ENCODE measurements at places on chromosomes 2 and 18.

DNA sequence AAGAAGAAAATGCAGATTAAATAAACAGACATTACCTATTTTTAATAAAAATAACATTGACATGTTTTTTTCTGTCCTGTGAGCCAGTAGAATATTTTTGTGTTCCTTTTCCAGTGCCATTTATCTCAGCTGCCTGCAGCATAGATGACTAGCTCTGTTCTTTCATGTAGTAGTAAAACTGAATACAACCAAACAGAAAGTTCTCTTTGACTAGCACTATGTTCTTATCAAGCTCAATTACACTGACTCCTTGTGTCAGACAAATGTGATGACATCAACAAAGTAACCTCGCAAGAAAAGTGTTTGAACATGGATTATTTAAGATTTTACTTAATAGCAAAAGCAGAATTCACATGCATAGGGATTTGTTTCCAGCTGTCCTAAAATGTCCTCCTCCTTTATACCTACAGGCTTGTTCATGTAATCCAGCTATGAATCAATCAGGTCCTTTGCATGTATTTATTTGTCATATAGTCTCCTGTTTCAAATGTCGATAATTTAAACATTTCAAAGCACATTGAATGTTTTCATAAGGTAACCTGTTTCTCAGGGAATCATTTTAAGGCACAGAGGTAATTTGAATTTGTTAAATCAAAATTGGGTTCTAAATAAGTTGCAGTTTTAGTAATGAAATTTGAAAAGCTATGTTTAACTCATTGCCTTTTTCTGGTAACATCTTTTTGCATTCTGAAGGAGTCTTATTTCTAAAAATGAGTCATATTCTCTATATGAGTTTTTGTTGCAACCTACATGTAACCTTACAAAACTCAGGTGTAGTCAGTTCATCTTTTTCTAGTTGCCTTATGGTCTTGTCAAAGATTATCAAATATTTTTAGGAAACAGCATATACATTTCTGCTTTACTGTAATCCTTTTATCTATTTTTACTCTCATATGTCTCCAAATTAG, 215.3 kb upstream of the GULP1 start:
- no peak for DNase-seq

DNA sequence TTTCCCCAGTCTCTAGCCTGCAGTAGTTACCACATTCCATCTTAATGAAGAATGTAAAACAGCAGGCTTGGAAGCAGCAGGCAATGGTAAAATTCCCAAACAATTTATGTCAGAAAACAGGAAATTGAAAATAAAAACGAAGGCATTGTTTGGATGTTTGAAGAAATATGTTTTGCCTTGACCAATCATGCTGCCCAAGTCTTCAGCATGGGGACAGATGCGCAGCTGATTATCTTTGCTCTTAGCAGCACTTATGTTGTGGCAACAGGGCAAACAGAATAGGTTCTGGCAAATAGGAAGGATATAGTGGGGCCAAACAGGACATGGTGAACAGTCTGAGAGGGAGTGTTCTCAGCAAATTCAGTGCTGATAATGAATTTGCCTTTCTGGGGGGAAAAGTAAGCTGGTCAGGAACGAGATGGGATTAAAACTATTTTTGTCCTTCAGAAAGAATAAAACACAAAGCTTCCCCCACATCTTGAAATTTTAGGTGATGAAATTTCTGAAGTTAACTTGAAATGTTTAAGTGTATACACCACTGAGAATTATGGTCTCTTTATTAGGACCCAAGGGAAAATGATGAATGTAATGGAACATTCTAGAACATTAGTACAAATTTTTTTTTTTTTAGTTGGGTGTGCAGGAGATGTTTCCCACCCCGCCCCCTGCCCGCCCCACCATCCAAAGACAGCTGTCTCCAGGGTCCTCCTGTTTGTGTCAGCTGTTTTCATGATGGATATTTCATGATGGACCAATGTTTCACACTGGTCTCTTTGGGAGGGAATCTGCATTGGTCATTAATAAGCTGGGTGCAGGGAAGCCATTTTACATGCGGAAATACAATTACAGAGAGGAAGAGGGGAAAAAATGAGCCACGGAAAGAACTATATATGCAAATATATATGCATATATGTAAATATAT, 239.5 kb upstream of the REV1 start:
- no peak for DNase-seq

DNA sequence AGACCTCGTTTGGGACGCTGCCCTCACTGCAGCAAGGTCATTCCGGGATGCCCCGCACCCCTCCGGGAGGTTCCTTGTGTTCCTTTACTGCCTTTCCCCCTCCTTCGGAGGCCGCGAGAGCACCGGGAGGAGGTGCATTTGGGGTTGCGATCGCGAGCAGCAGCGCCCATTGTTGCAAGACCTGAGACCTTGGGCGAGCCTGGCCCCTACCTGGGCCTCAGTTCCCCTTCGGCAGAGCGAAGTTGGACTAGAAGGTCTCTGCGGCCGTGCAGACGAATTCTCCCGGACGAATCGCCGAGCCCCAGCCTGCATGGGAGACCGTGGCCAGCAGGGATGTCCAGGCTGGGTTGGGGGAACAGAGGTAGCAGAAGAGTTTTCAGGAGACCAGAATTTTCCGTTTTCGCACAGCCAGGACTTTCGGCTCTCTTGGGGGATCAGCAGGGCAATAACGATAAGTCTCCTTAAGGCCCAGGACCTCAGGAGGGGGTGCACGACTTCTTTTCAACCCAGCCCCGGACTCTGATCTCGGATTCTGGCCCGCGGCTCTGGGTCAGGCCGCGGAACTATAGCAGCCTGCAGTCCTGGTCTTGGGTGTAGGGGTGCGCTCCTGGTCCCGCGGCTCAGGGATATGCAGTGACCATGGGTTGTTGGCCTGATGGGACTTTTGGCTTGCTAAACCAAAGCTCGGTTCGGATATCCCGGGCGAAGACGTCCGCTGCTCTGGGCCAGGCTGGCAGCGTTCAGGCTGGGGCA, 2.8 kb downstream of the GDF7 start:
- DNase-seq, result no peak

- no peak for DNase-seq
Measured at GRCh38 chr2:59027320-59027719, 786.2 kb upstream of the FANCL start.

DNA sequence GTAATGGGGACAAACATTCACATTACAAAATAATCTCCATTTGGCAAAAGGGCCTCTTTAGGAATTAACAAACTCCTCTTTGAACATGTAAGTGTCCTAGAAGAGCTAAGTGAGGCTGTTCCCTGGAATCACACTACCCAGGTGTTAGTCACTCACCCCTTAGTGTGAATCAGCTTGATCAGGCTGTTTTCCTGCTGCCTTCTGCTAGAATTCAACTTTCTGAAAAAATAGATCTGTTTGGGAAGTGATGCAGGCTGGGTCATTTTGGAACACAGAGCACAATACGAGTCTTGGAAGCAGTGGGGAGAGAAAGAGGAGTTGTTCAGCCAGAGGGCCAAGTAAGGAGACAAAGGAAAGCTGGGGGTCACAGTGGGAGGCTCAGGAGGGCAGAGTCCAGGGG, 40.0 kb downstream of the TTC32 start:
- DNase-seq, result no peak

DNA sequence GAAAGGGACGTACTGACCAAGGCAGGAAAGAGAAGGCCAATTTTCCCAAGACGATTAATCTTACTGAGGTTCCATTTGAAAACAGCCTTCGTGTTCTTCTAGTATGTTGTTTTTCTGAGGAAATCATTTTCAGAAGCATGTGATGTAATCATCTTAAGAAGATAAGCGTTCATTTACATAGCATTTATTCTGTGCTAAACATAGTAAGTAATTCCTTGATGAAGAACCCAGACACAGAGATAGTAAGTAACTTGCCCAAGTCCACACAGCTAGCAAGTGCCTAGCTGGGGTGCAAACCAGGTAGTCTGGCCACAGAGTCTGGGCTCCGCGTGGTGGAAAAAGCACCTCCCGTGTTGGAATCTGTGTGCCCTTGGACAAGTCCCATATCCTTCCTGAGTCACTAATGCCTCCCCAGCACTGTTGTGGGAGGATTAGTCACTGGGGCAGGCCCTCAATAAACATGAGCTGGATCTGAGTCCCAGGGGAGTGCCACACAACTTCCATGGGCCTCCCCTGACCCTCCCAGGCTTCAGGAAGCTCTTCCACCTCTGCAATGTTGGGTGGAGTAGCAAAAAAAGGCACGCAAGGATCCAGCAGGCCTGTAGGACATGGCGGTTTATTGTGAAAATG, 26.9 kb upstream of the ASAP2 start:
- no peak for DNase-seq

GRCh38 chr18:44927127-44927849, 246.6 kb downstream of the SETBP1 start:
- DNase-seq, result no peak

DNA sequence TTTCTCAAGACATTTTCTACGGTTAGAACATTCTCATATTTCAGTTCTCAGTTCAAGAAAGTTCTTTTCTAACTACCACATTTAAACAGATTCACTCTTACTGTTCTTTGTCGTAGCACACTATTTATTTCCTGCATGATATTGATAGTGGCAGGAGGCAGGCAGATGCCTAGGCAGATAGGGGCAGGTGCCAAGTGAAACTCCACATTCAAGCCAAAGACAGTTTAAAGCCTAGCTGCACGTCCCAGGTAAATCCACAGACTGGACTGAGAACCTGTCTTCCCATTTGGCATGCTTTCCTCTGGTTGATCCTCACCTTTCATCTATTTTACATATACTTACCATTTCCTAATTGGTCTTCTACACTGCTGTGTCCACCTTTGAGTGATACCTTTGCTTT, 359.3 kb downstream of the TMX3 start:
- DNase-seq, result no peak

- no peak for DNase-seq
Measured at GRCh38 chr2:230664128-230664527, 48.5 kb upstream of the CAB39 start.

- no peak for DNase-seq
Measured at GRCh38 chr18:68608851-68609490, 105.9 kb downstream of the TMX3 start.

DNA sequence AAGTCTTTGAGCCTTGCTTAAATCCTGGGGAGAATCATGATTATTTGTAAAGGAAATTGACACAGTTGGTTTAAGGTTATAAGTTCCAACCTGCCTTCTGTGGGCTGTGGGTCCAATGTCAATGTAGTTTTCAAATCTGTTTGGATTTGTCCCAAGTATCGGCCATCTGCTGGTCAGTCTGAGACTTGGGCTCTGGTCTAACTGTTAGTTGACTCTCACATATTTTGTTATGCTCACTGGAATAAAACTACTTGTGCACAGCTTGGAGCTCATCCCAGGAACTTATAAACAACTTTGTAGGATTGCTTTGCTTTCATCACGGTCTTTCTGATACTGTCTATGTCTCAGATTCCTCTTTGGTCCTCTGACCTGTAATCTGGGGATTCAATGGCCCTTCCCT, 1026.2 kb upstream of the ZEB2 start:
- no peak for DNase-seq

DNA sequence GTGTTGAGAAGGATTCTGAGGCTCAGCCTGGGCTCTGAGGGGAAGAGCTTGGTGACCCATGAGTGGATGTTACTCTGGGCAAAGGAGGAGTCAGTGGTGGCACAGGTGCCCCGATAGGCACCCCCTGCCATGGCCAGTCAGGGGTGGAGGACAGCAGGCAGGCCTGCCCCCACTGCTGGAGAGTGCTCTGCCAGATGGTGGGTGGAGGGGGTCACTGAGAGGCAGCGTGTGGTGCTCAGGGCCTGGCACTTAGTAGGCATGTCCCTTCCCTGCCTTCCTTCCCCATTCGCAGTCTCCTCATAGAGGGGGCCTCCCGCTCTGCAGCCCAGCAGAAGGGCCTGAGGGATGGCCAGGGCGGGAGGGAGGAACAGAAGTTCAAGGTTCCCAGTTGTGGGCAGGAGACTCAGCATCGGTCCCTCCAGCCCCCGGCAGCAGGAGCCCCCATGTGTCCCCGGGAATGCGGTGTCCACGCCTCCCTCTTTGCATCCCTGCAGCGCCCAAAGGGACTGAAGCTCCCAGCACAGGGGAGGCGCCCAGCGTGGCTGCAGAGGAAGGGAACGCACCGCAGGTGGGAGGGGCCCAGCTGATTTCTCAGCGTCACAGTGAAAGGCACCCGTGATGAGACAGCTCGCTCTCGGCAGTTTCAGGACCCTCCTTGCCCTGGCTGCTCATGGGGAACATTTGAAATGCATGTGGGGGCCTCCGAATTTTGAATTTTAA, 5.7 kb upstream of the SNED1 start:
- no peak for DNase-seq

GRCh38 chr18:13623348-13623747, 103.0 kb downstream of the FAM210A start:
- no peak for DNase-seq

GRCh38 chr2:112021781-112022231, 33.3 kb upstream of the TMEM87B start:
- no peak for DNase-seq

GRCh38 chr18:56386856-56387255, 251.5 kb downstream of the TXNL1 start:
- DNase-seq, result no peak

- no peak for DNase-seq
Measured at GRCh38 chr2:10059552-10060335, 16.4 kb downstream of the KLF11 start.

- no peak for DNase-seq
Measured at GRCh38 chr18:23106575-23106974, 28.7 kb upstream of the CABLES1 start.

DNA sequence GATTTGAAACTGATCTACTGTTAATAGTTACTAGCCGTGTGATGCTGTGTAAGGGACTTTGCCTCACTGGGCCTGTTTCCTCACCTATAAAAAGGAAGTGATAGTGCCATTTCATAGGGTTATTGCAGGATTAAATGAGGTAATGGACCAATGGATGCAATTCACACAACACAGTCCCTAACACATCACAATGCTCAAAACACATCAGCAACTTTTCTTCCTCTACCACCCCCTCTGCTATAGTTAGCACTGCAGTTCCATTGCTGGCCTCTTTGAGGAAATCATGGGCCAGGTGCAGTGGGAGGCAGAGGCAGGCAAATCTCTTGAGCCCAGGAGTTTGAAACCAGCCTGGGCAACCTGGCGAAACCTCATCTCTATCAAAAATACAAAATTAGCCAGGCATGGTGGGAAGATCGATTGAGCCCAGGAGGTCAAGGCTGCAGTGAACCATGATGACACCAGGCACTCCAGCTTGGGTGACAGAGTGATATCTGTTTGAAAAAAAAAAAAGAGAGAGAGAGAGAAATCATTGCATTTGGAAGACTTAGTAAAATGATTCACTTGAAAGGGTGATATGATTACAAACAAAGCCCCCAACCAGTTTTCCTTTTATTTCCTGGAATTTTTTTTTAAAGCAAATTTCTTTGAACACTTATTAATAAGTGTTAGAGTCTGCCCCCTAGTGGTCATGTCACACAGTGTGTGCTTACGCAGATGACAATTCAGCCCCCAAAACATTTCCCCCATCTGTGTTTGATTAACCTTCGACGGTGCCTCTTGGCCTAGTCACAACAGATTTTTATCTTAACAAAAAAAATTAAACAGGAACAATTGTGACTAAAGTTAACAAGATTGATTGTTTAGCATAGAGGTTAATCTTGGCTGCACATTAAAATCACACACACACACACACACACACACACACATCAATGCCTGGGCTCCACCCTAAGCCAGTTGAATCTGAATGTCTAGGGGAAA, 88.6 kb upstream of the BCL11A start:
- DNase-seq, result no peak
